ENCODE measurements at places on chromosomes 12 and 14.

DNA sequence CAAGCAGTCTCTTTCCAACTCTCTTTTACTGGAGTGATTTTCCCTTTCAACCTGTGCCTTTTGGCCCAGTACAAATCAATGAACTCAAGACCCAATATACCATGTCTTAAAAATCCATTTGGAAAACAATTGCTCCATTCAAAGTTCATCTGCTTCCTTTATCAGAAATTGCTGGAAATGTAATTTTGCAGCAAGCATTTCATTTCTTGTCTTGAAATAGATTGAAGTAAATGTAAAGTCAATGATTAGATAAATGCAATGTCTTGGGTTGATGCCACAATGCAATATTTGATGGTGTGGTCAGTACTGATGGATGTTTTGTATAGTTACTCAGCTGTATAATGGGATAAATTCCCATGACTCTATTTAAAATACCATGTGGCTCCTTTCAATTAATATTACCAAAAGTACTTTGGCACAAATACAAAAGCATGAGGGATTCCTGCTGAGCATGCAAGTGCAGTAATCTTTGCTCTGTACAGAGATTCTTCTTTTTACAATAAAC, 707.7 kb upstream of the NOVA1 start:
- DNase-seq, result no peak

- no peak for DNase-seq
These were observed 2.6 kb downstream of the GNB3 start for GRCh38 chr12:6843118-6843902.

DNA sequence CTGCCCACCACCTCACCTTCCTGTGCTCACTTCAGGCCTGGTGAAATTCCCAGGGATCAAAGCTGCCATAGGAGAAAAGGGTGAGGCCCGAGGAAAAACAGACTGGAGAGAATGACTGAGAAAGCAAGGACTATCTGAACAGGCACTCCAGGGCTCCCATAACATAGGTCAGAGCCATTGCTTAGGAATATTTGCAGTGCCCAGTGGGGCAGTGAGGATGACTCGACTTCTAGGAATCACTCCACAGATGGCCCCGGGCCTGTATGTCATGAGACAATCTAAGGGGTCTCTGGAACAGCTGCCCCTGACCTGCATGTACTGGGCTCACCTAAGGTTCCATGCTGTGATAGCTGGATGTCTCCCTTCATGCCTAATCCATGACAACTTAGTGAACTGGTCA, 51.6 kb downstream of the GPHB5 start:
- DNase-seq, result no peak

GRCh38 chr12:51240971-51241370, 2.3 kb downstream of the DAZAP2 start:
- no peak for DNase-seq

- DNase-seq, result no peak
These were observed 81.3 kb downstream of the SSPN start for GRCh38 chr12:26276709-26277108.

DNA sequence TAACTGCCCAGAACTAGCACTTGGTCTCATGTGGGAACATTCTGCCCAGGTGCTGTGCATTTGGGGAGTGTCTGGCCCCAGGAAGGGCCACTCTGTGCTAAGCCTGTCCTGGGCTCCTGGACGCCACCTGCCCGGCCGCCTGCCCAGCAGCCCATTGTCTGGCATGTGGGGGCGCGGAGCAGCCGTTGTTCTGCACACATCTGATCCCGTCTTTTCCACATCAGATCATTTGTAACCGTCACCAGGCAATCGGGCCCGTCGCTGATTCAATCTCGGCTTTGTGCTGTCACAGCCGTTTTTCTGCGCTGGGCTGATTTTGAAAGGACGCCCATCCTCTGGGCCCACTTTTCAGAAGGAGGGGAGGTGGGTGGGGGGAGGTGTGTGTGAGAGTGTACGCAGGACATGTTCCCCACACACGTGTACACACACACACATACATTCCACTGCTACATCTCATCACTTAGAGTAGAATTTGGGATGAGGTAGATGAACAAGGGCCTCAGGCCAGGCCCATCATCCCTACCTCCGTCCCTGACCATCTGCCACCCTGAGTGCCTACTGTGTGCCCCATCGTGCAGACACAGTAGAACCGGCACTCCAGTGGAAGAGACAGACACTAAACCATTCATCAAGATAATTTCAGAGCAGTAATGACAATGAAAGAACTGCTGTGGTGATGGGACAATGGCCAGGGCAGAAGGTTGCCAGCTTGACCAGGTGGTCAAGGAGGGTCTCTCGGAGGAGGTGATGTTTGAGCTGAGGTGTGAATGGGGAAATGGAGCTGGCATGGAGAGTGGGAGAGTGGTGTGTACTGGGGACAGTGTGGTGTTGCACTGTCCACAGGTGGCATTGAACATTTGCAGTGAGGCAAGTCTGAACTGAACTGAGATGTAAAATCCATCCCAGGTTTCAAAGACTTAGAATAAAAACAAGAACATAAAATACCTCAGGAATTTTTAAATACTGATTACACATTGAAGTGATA, 19.0 kb downstream of the FAM222A start:
- no peak for DNase-seq

GRCh38 chr14:73124180-73124894, 12.0 kb upstream of the PSEN1 start:
- DNase-seq, result no peak

GRCh38 chr12:107544937-107545336, 140.7 kb upstream of the PWP1 start:
- no peak for DNase-seq

- DNase-seq, result no peak
These were observed 232.4 kb downstream of the AKAP6 start for GRCh38 chr14:32561520-32561919.

GRCh38 chr14:51331486-51332367, 91.7 kb downstream of the TMX1 start:
- no peak for DNase-seq

- DNase-seq, result no peak
These were observed 74.0 kb upstream of the PELI2 start for GRCh38 chr14:56044196-56044595.

- no peak for DNase-seq
These were observed 52.7 kb downstream of the KCNA5 start for GRCh38 chr12:5096241-5096924.

DNA sequence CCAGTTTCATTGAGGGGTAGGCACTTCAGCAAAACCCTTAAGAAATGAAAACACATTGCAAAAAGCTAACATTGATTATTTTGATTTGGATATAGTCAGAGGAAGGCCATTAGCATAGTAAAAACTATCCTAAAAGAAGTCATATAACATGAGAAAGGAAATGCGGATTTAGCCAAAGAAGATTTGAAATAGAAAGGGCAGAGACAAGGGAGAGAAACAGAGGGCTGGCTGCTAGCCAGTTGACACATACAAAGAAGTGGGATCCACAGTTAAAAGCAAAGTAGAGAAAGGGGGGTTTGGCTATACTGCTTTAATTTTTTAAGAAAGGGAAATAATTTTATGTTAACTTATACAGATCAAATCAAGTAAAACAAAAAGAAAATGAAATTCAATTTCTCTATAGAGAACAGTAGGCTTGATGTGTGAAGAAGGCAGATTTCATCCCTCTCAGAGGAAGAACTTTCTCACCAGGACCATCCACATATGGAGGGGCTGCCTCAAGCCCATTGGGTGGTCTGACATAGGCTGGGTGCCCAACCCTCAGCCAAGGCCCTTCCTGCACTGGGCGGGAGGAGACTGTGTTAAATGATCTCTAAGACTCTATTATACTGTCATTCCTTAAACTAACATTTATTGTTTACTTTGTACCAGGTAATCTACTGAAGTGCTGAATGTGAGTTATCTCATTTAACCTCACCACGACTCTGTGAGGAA, 420.3 kb downstream of the CCDC91 start:
- no peak for DNase-seq

GRCh38 chr12:49331380-49332222, 5.4 kb downstream of the C1QL4 start:
- DNase-seq, result no peak
